Lung (tissue), 17 donors: ENCODE measurements at places on chromosomes 3 and 15. TPM values are rescaled to one million over a fixed set of nuclear protein-coding genes. Genes with fewer than 3 reads are reported as not detected.

- no peak for DNase-seq
Observed at GRCh38 chr3:127445581-127446343, 144.8 kb downstream of the TPRA1 start.

Gene ATP13A5
- total RNA-seq: 1.1 TPM

GRCh38 chr3:113758389-113759024 lies 11.7 kb downstream of the ATP6V1A start:
- no peak for DNase-seq

DNA sequence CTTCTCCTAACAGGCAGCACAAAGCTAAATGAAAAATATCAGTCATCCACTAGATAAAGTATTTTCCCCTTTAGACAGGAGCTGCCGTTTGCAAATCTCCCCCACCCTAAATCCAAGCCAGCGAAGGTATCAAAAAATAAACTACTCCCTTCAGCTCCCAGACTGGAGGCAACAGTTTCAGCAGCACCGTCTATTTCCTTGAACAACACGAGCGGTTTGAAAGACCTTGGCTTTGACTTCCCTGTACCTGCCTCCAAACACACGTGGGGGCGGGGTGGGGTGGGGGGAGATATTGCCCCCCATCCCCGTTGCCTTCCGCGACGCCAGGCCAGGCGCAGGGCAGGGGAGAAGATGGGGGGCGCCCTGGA lies 832 bp upstream of the CACNA1D start:
- no peak for DNase-seq

Gene PRRT3
- 2.1 TPM for total RNA-seq

Gene DCUN1D1
- 36.9 TPM for total RNA-seq

Gene ADAMTS17
- total RNA-seq: 6.6 TPM

DNA sequence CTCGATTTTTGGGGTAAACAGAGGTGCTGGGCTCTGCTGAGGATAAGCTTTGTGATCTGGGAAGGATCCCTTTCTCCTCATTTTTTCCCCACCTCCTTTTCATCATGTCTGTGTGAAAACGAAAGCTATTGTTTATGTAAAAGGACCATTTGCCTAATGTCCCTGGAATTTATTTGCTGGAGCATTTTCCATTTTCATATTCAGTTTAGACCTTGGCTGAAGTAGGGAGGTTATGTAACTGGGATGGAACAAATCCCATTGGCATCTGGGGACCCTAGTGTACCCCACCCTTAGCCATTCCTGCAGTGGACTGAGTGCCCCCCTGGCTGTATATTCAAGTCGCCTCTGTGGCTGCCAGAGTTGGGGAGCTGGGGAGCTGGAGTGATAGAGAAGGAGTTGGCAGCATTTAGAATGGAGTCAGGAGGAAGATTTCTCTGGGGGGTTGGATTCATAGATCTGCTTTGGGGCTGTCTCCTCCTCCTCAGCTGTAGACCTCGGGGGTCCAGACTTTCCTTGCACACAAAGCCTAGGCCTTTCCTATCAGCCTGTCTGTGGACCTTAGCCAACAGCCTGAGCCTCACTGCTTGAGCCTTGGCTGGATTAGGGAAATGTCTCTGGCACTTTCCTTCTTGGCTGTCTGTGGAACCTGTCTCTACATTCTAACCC lies 270.4 kb upstream of the CTDSPL start:
- DNase-seq: peak; percentile 58
